ENCODE measurements at places on chromosomes 11 and 22.

DNA sequence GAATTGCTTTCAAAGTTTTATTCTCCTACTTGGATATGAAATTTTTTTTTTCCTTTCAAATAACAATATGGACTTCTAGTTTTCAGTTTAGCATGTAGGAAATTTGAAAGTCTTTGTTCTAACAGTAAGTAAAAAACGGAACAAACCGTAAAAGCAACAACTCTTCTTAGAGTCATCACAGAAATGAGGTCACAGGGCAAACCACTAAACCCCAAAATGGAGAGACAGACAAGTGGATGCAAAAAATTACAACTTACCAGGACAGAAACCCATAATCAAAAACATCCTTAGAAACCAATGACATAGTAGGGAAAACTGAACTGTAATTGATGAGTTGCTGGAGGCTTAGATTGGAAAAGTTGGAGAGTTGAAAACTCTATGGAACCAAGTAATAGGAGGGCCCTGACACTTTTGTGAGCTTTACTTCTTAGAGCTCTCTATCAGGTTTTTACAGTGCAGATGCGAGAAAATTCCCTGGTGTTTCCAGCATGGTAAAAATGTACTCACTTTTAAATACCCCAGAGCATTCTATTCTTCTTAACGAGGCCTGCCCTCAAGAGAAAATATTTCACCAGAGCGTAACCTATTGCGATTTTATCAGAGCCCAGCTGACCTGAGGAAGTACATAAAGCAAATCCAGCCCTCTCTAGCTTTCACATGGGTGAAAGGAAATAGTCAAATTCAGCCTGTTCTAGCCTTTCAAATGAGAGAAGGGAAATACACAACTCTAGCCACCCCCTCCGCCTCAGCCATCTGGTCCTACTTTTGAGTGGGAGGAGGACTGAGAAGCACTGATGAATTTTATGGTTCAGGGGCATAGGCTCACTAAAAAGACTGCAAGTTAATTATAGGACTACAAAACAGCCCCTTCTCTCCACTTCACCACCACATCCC lies 39.1 kb downstream of the CASP12 start:
- DNase-seq: no peak

GRCh38 chr11:115608976-115609375 lies 104.8 kb upstream of the CADM1 start:
- no peak for DNase-seq

- DNase-seq: peak; percentile 25
Observed at GRCh38 chr11:1546536-1547466, 25.3 kb downstream of the DUSP8 start.

GRCh38 chr22:38921806-38922205 lies 35.6 kb upstream of the APOBEC3A start:
- DNase-seq: no peak

- peak; percentile 74 for DNase-seq
Observed at GRCh38 chr11:130606781-130607511, 158.5 kb downstream of the ADAMTS15 start.

DNA sequence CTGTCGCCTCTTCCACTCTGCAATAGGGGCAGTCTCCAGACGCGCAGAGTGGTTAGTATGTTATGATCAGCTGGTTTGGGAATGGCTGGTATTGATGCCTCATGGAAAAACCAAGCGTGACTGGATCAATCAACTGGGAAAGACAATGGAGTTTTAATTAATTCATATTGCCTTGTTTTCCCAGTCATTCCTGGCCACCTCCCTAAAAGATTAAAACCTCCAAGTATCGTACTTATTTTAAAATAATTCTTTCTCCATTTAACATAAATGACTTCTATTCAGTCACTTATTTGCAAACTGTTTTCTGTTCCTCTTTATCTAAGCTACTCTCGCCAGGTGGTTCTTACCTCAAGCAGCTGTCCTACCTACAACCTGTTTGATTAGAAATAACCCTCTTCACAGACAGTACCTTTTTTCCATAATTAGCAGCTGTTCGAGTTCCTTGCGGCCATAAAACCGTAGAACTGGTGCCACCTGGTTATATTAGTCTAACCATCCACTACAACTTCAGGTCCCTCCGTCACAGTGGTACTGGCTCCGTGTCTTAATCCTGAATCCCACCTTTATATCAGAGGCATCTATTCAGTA lies 898 bp downstream of the ZNF215 start:
- DNase-seq: no peak

DNA sequence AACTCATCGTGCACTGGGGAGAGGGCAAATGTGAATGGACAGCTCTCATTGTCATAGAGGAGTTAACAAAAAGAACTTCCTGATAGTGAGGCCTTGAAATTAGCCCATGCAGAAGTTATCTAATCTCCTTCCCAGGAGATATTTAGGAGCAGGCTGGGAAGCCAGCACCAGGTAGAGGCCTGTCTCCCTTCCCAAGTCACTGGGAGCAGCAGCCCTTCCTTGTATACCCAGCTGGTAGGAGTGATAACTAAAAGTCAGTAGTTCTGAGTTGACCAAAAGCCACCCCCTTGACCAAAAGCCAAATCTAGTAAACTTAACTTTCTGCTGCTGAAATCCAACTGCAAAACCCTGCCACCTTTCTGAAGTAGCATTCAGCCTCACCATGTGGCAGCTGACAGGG lies 1.4 kb upstream of the BACE1-AS start:
- no peak for DNase-seq

GRCh38 chr11:117610045-117610444 lies 187.0 kb downstream of the DSCAML1 start:
- DNase-seq: peak; percentile 52

DNA sequence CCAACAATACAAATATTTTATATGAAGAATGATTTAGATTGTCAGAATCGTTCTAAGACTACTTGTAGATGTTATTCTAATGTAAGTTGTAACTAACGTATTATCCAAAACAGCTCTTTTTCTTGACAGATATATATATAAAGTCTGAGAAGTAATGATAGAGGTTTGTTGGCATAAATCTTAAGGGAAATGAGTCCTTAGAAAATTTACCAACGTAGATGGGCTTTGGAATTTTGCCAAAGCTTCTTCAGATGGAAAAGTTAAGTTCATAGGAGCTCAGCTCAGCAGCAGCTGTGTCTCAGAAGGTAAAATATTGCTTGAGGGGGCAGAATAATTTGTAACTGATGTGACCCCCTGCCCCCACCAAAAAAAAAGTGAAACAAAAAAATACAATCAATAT lies 66.7 kb downstream of the BID start:
- peak; percentile 64 for DNase-seq

DNA sequence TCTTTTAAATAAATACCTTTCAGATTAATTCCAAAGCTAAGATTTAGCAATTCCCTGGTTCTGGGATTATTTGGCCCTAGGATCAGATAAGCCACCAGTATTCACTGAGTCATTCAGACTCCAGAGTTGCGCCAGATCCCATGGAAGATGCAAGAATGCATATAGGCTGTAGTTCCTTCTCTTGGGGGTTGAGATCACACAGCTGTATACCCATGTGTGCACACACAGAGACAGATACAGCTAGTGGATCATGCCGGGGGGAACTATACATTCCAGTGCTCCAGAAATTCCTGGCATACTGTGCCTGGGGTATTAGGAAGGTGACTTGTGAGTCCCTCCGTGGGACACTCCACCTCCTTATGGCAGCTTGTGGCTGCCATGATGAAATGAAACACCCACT lies 75.4 kb downstream of the ZBTB16 start:
- peak; percentile 95 for DNase-seq

- DNase-seq: no peak
Observed at GRCh38 chr11:19474954-19475721, 234.4 kb upstream of the E2F8 start.

GRCh38 chr11:108666373-108666772 lies 1.5 kb downstream of the DDX10 start:
- DNase-seq: no peak

DNA sequence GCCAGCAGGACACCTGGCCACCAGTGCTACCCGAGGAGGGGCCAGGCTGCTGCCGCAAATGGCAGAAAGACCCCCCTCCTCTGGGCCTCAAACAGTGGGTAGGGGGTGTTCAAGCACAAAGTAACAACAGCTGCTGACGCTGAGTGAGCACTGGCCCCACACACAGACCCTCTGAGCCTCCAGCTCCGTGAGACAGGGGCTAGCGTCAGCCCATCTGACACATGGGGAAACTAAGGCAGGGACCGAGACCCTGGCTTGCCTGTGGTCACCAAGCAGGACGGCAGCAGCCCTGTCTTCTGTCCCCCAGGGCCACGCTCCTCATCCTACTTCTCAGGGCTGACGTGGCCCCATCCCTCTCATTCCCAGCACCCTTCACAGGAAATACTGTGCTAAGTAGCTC lies 36.5 kb downstream of the NUP50 start:
- DNase-seq: no peak

GRCh38 chr11:95102733-95103132 lies 13.1 kb downstream of the ENDOD1 start:
- no peak for DNase-seq

DNA sequence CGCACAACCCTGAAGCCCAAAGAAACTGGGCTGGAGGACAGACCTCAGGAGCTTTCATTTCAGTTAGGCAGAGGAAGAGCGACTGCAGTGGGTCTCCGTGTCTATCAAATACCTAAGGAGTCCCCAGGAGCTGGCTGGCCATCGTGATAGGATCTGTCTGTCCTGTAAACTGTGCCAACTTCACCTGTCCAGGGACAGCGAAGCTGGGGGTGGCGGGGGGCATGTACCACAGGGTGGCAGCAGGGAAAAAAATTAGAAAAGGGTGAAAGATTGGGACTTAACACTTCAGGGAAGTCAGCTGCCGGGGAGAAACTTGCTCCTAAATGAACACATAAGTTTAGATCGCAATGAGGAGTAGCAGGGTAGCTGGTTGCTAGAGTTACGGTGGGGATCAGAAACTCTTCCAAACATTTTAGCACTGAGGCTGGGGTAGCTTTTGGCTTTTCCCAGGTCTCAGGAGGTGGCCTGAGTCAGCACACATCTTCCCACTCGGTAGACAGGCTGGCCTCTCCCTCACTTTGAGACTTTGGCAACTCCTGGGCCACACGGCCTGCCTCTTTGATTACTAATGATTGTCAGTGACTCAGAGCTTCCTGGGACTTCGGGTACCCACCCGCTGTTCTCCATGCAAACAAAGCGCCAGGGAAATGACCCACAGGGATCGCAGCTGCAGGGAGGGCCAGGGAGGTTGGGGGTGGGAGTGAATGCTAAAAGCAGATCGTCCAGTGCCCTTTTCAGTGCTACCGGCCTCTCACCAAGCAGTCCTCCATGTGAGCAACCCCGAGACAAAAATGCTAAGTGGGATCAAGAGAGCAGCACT lies 2.9 kb upstream of the MTFP1 start:
- peak; percentile 95 for DNase-seq

GRCh38 chr22:17106161-17106784 lies 14.9 kb downstream of the TMEM121B start:
- DNase-seq: no peak

- DNase-seq: no peak
Observed at GRCh38 chr11:74345420-74345819, 34.0 kb upstream of the P4HA3 start.

- DNase-seq: peak; percentile 76
Observed at GRCh38 chr11:67347964-67348749, 5.2 kb downstream of the POLD4 start.

- no peak for DNase-seq
Observed at GRCh38 chr22:32786027-32786418, 15.5 kb upstream of the TIMP3 start.

GRCh38 chr11:10400856-10401255 lies 54.2 kb upstream of the AMPD3 start:
- DNase-seq: peak; percentile 20
